ENCODE measurements at places on chromosomes 11 and 22.

- no peak for DNase-seq
Measured at GRCh38 chr22:46843821-46844255, 81.4 kb downstream of the TBC1D22A start.

DNA sequence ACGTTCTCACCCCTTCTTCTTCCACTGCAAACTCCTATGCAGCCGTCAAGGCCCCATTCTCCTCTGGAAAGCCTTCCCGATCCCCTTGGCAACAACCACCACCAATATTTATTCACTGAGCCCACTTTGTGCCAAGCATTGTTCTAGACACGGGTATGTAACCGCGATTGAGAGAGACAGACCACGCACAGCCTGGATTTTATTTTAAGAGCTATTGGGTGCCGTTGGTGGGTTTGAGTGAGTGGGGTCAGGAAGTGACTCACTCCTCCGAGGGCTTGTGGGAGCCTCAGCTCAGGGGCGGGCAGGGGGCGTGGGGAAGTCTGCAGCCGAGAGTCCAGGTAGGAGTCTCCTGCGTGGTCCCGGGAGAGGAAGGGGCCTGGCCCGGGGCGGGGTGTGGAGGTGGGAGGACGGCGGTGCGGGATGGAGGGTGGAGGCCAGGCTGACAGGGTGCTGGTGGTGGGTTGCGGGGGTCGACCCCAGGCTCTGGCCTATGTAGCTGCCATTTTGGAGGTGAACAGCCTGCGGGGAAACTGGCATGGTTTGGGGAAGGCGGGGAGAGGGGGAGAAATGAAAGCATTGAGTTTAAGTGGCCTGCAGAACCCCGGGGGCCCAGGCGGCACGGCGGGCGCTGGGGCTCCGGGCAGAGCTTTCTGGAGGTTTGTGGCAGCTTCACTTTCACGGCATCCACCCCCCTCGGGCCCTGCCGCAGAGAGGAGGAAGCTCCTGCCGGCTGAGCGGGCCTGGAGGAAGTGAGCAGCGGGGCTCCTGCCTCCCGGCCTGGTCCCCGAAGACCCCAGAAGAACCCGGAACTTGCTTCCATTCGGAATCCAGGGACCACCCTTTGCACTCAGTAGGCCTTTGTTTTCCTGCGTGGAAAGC, 547 bp downstream of the PARVG start:
- no peak for DNase-seq

GRCh38 chr11:10322401-10322800, 17.5 kb downstream of the ADM start:
- DNase-seq = no peak

DNA sequence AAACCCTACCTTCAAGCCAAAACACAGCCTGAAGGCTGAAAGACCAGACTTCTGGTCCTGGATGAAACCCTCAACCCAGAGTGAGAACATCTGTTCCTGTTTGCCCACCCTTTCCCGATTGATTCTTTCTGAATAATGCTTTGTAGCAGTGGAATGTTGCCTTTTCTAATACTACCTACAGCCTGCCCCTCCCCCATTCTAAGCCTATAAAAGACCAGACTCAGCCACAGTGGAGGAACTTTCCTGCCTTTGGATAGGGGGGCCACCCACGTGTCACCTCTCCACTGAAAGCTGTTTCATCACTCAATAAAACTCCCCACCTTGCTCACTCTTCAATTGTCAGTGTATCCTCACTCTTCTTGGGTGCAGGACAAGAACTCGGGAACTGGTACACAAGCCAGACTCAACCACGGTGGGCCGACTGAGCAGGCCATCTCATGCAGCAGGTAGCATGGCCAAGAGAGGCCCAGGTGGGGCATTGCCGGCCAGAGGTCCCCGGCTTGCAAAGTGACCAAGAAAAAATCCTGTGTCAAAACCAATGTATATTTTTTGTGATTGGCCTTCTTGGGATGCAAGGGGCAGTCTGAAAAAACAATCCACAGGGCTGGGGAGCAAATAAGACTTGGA, 6.6 kb upstream of the APOL6 start:
- no peak for DNase-seq

GRCh38 chr22:35229865-35230264, 27.4 kb upstream of the HMGXB4 start:
- no peak for DNase-seq

DNA sequence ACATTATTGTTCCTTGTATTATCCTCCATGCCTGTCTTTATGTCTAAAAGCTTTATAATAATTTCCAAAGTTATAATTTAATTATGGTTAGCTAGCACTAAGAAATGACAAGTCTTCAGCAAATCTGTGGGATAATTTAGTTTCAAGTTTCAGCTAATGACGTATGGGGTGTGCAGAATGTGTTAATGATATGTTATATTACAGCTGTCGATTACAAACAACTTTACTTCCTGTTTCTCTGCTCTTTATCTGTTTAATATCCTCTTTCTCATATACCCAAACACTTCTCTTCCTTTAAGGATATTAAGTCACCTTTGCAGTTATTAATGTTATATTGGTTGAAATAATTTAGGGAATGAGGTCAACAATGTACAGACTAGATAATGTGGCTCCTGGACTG, 161.8 kb downstream of the CASP12 start:
- no peak for DNase-seq

- DNase-seq = no peak
Measured at GRCh38 chr11:15720460-15720859, 605.7 kb downstream of the INSC start.

GRCh38 chr11:79691445-79691844, 250.6 kb upstream of the TENM4 start:
- no peak for DNase-seq

DNA sequence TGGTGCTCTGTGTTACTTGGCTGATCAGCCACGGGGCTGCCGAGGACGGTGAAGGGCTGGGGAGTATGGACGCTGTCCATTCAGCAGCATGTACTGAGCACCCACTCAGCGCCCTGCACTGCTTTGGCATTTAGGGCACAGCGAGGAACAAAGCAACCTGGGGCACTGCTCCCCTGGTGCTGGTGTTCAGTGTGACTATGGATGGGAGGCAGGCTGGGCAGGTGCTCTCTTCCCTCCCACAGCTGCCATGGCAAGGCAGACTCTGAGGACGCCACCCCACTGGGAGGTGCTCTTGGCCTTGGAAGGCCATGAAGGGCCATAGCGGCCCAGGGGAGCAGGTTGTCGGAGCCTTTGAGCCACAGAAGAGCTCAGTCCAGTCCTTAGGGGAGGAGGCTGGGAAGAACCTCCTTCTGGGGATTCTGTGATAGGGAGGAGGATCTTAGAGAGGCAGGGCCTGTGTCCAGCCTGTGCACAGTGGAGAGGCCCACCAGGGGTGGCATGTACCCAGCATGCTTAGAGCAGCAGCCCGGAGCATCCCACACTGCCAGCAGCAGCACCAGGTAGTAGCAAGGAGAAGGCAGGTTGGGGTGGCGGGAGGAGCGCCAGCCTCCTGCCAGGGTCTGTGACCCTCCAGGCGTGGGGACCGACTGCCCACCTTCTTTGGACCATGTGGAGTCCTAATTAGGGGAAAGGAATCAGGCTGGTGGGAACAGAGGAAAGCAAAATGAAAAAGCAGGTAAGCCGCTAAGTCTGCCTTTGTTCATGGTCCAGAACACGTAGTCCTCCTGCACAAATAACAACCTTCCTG, 141.8 kb downstream of the MPPED1 start:
- no peak for DNase-seq

- DNase-seq = peak; percentile 44
Measured at GRCh38 chr22:46737976-46738646, at the start of gene CERK. TSS of gene CERK (minus strand) at chr22:46738252. CDS start at chr22:46738148, 104 bp downstream.

DNA sequence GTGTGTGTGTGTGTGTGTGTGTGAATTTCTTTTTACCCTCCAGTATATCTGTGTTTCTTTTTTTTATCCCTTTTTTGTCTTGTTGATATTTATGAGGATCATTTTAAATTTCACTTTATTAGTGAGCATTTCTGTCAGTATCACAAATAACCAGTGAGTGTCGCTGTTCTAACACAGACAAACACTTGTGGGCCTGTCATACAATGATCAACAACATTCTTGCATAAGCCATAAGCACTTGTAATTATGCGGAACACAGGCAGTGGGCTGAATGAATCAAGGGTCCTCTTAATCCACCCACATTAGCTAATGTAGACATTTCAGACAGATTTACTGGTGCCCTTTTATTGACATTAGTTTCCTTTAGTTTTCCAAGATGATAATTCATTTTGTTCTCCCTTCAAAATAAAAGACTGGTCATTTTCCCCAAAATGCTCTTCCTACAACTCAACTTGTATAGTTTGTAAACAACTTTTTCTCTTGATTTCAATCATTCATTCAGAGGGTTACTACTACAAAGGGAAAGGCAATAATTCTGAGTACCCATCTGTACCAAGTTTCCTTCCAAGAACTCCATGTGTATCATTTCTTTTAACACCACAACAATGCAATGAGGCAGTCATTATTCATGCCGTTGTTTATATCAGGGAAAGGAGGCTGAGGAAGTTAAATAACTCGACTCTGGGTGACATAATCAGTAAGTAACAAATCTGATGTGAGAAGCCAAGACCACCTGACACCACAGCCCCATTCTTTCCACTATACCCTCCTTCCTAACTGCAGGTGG, 34.5 kb upstream of the ANO3 start:
- no peak for DNase-seq

GRCh38 chr22:17228725-17229126, 9.5 kb upstream of the ADA2 start:
- no peak for DNase-seq

- DNase-seq = peak; percentile 59
Measured at GRCh38 chr22:22431271-22432220, 77.0 kb downstream of the ZNF280B start.

- DNase-seq = no peak
Measured at GRCh38 chr11:133919330-133920108, 37.2 kb downstream of the IGSF9B start.

- DNase-seq = no peak
Measured at GRCh38 chr11:78790784-78791183, 216.1 kb upstream of the NARS2 start.

DNA sequence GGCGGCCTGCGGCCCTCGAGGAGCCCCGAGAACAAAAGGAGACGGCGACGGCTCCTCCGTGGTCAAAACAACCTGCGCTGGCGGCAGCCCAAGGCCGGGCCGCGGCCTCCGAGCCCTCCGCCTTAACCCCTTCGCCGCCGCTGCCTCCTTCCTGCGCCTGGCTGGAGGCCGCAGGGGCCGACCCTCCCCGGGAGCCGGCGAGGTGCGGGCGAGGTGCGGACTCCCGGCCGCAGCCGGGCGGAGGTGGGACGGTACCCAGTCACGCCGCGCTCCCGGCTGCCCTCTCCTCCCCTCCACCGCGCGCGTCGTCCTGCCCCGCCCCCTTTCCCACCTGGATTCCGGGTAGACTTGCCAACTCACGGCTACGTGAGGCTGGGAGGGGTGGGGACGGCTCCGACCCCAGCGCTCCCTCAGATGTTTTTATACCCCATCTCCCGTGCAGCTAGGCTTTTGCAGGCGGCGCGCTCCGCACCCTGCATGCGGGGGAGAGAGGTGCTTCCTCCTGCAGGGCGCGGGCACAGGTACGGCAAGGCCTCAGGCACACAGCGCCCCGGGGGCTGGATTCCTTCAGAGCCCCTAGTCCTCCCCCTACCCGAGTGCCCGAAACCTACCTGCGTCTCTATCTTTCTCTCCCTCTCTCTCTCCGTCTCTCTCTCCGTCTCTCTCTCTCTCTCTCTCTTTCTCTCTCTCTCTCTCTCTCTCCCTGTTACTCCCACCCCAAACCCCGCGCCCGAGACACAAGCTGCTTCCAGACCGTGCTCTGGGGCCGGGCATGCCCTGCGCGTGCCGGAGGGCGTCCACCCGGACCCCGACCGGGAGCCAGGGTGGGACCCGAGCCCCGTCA, 2.0 kb downstream of the PDGFB start:
- DNase-seq = no peak

DNA sequence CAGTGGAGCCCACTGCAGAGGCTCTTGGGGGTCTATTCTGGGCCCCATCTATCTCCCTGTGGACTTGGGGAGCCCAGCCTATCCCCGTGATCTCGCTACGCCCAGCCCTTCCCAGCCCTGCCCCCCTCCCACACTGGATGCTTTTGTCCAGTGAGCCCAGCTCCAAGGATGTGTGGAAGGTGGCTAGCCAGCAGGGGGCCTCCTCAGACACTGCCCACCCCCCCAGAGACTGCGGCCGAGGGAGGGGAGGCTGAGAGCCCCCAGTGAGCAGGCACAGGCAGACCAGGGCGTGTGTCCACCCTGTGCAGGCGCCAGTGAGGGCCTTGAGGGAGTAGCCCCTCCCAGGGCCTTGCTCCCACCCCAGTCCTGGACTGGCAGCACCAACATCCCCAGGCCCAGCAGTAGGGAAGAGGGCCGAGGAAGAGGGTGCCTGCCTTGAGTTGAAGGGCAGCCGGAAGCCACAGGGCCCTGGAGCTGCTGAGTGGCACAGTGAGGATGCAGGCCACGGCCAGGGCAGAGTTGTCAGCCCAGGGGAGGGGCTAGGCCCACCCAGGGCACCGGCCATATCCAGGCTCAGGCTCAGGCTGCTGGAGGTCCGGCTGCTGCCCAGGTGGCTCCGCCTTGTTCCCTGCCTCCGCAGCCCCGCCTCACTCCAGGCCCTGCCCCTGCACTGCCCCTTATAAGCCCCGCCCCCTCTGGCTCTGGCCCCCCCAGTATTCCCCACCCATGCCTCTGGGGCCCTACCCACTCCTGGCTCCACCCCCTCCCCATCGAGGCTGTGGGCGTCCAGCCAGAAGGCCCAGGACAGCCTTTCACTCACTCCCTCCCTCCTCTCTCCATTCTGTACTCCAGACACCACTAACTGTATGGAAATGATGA, 28.0 kb downstream of the MOB2 start:
- no peak for DNase-seq

GRCh38 chr11:85595285-85595884, 31.8 kb downstream of the DLG2 start:
- DNase-seq = peak; percentile 1

DNA sequence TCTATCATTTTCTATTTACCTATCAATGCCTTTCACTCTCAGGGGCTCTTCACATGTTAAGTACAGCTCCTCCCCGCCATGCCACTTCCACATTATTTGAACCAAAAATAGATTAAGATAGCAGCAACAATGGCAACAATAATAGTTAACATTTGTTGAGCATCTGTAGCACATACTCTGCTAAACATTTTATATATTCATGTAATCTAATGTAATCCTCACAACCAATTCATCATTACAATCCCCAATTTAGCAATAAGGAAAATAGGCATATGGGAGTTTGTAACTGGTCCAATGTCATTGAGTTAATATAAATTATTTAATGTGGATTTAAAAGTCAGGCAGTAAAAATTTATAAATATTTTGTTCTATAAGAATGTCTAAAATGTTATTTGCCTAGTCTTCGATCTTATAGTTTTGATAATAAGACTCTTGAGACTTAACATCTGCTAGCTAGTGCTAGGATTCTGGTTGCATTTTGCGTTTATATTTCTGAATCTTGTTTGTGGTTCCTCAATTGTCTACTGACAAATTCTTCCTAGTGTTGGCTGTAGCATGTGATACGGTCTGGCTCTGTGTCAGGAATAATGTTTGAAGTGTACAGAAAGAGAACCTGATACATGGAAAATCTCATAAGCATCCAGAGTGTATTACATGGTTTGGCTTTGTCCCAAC, 621.5 kb upstream of the LUZP2 start:
- DNase-seq = no peak

DNA sequence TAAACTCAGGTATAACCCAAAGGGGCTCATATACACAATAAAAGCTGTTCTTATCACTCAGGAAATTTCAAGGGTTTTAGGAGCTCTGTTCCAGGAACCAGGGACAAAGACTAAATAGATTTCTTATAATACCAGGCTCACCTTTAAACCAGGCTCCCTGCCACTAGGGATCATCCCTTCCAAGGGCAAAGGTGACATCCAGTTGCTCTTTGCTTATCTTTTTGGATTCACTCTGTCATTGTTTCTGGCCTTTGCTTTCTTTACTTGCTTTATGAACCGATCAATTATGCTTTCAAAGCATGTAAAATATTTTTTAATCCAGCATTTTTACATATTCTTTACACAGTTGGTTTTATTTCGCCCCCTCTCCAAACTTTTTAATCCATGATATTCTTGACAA, 321.7 kb upstream of the SYN3 start:
- DNase-seq = no peak

All from NCI-H1930 (cell line).